ENCODE measurements at places on chromosomes 12 and 14. TPM values are rescaled to one million over a fixed set of nuclear protein-coding genes. Genes with fewer than 3 reads are reported as not detected.

The RPL10L gene
- not detected for total RNA-seq

The ACOT4 gene
- total RNA-seq = 4.4 TPM

The SLC7A8 gene
- total RNA-seq = 1.2 TPM

The KLRC1 gene
- total RNA-seq = 3.1 TPM

The FSCB gene
- not detected for total RNA-seq

The AQP2 gene
- total RNA-seq = not detected

The BEGAIN gene
- total RNA-seq = 2.8 TPM

The CCNB1IP1 gene
- 73.4 TPM for total RNA-seq

The PTGER2 gene
- 9.6 TPM for total RNA-seq

The P2RX7 gene
- total RNA-seq = 14.8 TPM

The LRRC10 gene
- total RNA-seq = not detected

The IFI27 gene
- 7.7 TPM for total RNA-seq

The KLRG1 gene
- 2.5 TPM for total RNA-seq

The GLIPR1L1 gene
- not detected for total RNA-seq

The SGPP1 gene
- total RNA-seq = 12.1 TPM

The MFAP5 gene
- not detected for total RNA-seq

Data from activated T-cell treated with anti-CD3 and anti-CD28 coated beads, Interleukin-2, amount 50 U/mL, for 72 hours (primary cell).